Neural crest cell (in vitro differentiated cells): ENCODE measurements at places on chromosomes 12 and 14.

DNA sequence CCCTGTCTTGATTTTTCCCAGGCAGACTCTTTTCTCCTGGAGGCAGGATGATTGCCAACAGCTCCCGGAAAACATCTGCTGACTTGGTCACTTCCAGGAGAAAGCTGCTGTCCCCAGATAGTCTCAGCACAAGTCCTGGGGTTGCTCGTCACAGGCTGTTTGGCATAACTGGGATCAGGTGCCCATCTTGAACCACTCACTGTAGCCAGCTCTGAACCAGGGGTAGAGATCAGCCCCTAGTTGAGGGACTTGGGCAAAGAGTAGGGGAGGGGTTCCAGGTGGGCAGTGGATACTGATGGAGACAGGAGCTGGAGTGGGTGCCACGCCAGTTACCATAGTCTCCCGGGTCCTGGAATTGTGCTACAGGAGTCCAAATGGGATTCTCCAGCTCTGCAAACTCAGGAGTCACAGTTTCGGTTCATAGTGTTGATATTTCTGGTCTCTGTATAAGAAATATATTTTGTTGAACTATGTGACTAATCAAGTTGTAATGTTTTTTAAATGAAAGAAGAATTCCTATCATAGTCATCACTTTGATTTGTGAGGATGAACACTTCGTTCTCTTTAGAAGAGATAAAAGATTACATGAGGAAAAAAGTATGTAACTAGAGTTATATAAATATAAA is 1154.5 kb downstream of the AACS start:
- no peak for DNase-seq

DNA sequence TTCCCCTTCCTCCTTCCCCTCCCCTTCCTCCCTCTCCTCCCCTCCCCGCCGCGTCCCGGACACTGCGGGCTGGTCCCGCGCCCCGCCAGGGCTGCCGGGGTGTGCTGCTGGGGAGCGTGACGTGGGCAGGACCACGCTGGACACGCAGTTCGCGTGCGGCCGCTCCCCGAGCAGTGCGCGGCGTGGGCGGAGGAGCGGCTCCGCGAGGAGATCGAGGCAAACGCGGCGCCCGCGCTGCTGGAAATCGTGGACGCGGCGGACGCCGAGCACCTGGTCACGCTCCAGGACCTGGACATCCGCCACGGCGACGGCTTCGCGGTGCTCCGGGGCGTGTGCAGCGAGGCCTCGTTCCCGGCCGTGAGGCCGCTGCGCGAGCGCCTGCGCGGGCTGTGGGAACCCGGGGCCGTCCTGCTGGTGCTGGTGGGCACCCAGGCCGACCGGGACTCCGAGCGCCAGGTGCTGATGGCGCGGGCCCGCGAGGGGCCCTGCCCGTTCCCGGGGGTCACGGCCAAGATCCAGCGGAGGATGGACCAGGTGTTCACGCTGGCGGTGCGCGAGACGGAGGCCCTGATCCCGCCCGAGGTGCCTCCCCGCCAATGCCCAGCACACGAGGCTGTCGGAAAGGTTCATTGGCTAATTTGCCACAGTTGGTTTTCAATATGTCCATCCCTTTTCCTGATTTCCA is 84.3 kb downstream of the TNFAIP2 start:
- DNase-seq, result no peak

- DNase-seq, result no peak
These were observed 292.1 kb downstream of the CACNA1C start for GRCh38 chr12:2344885-2345284.

GRCh38 chr14:57845802-57846531 is 19.9 kb downstream of the SLC35F4 start:
- DNase-seq, result no peak
